GM12865 (cell line): ENCODE measurements at places on chromosomes 6 and 20.
A peak's percentile ranks its signal among the peaks of the same experiment; 100 is the strongest.

DNA sequence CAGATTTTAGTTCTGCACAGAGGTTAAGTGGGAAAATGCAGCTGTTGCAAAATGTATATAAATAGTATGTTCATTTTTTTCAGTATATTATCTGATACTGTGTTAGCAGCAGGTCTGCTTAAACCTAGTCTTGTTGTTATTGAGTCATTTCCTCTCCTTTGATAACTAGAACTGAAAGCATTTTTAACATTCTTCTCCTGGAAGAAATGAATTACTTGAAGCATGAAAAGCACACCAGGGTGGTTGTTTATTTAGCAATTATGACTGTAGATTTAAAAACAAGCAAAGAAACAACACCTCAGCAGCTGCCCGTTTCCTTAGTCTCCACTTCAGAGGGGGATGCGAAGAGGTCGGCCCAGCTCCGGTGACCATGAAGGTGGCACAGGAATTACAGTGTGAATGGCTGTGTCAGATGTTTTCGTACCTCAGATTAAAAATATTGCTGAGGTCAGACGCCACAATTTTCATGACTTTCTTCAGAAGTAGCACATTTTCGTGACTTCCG, 53.5 kb downstream of the GOPC start:
- peak; percentile 37 for DNase-seq

GRCh38 chr6:29442719-29443118, 3.6 kb downstream of the OR10C1 start:
- DNase-seq: no peak

DNA sequence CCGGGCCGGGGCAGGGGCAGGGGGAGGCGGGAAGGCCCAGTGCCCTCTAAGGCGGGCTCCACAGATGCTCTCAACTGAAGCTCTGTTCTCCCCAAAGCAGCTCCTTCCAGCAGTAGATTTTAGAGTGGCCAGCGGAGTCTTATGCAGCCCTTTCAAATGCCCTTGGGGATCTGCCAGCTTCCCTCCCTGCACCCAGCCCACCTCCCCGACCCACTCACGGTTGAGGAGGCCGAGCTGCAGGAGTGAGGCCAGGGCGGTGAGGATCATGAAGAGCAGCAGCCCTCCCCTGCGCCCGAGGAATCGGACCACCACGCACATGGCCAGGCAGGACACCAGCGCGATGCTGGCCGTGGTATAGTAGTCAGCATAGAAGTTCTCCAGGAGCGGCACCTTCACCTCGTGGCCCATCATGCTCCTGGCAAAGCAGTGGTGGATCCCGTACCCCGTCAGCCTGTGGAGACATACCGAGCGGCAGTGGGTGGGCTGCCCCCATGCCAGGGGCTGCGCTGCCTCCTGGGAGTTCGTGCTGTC, 28.0 kb downstream of the PSMG4 start:
- DNase-seq: no peak

GRCh38 chr6:139148557-139149235, 13.8 kb downstream of the HECA start:
- DNase-seq: no peak

DNA sequence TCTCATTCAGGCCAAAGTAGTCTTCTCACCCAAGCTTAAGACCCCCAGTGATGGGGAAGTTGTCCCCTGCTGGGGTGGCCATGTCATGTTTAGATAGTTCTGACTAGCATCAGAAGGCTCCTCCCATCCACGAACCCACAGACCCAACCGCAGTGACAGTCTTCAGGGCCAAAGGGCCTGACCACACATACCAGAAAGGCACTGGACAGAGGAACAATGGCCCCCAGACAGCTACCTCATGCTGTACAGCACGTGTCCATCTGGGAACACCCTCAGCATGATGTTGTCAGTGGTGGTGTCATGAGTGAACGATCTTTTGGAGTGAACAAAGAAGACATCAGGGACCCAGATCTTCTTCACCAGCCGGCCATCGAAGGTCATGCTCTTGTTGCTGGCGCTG, 46.3 kb downstream of the GABRR2 start:
- DNase-seq: peak; percentile 21

DNA sequence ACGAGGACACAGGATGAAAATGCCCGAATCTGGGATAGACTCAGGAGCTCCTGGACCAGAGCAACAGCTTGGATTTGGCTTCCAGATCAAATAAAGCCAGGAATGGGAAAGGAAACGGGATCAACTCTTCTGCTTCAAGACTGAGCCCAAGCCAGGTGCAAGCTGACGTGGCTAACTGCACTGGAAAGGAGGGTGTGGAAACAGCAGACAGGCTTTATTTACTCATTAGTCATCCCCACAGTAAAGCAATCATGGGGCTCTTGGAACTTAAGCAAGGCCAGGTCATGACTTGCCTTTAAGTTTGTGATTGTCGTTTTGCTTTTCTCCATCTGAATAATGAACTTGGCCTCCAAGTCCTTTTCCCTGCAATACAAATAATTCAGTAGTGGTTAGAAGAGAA, 45.2 kb downstream of the KIF16B start:
- no peak for DNase-seq

GRCh38 chr20:44839481-44839880, 29.1 kb upstream of the RIMS4 start:
- DNase-seq: no peak

DNA sequence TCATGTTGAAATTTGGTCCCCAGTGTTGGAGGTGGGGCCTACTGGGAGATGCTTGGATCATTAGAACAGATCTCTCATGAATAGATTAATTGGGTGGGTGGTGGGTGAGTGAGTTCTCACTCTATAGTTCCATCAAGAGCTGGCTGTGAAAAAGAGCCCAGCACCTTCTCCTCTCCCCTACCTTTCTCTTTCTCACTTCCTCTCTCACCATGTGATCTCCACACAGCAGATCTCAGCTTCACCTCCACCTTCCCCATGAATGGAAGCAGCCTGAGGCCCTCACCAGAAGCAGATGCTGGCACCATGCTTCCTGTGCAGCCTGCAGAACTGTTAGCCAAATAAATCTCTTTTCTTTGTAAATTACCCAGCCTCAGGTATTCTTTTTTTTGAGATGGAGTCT, 12.9 kb upstream of the GMNN start:
- DNase-seq: no peak

- DNase-seq: peak; percentile 12
Observed at GRCh38 chr20:52047811-52048764, 143.5 kb downstream of the ZFP64 start.

GRCh38 chr20:4944518-4945313, 56.6 kb downstream of the SLC23A2 start:
- no peak for DNase-seq

DNA sequence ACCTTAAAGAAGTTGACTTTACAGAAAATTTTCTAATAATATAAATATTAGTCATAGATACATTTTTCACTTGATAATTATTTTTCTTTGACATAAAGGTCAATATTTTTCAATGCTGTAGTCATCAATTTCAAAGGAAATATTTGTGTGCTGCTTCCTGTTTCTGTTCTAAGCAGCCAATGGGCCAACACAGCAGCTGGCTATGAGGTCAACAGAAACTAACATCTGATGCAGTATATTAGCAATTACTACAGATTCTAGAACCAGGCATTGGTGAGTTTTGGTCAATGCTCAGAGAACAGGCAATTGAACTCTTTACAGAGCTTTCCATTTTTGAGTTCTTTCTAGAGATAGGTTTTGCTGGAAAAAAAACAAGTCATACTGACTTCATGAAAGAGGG, 669.6 kb upstream of the NRSN1 start:
- DNase-seq: peak; percentile 14

- no peak for DNase-seq
Observed at GRCh38 chr6:140175486-140175885, 801.0 kb upstream of the CITED2 start.

DNA sequence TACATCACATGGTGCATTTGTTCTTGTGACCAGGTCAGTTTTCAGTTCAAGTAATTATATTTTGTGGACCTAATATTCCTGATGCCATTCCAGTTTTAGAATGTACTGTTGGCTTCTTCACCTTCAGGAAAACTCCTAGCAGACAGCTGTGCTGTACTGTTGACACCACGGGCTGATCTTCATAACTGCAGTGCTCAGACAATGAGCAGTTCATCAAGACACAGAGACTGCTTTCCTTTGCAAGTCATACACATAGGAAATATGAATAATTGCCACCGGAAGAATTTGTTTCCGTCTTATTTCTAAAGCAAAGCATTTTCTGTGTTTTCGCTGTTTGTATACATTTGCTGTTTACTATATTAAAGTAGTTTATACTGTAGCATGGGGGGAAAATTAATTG, 89.8 kb downstream of the C6orf118 start:
- DNase-seq: no peak

DNA sequence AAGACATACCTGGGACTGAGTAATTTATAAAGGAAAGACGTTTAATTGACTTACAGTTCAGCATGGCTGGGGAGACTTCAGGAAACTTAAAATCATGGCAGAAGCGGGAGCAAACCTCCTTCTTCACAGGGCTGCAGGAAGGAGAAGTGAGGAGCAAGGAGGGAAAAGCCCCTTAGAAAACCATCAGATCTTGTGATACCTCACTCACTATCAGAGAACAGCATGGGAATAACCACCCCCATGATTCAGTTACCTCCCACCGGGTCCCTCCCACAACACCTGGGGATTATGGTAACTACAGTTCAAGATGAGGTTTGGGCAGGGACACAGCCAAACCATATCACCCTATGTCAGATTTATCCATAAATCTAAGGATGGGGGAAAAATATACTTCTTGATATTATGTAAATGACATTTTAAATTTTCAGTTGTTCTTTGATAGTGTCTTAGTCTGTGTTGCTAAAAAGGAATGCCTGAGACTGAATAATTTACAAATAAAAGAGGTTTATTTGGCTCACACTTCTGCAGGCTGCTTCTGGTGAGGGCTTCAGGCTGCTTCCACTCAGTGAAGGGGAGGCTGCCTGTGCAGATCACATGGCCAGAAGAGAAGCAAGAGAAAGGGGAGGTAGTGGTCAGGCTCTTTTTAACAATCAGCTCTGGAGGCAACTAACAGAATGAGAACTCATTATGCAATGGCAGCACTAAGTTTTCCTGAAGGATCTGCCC, 1.2 kb upstream of the MCM9 start:
- DNase-seq: no peak

DNA sequence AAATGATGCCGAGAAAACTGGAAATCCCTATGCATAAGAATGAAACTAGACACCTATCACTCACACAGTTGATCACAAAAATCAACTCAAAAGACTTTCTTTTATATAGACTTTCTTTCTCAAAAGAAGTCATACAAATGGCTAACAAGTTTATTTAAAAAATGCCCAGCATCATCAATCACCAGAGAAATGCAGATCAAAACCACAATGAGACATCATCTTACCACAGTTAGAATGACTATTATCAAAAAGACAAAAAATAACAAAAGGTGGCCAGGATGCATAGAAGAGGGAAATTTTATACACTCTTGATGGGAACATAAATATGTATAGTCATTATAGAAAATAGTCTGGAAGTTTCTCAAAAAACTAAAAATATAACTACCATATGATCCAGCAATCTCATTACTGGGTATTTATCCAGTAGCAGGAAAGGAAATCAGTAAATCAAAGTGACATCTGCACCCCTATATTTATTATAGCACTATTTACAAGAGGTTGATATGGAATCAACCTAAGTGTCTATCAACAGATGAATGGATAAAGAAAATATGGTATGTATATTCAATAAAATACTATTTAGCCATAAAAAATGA, 3.4 kb upstream of the RNF217 start:
- no peak for DNase-seq

- no peak for DNase-seq
Observed at GRCh38 chr6:46299253-46299652, 128.5 kb upstream of the ENPP5 start.

- no peak for DNase-seq
Observed at GRCh38 chr6:73823832-73824231, 127.8 kb downstream of the CD109 start.

DNA sequence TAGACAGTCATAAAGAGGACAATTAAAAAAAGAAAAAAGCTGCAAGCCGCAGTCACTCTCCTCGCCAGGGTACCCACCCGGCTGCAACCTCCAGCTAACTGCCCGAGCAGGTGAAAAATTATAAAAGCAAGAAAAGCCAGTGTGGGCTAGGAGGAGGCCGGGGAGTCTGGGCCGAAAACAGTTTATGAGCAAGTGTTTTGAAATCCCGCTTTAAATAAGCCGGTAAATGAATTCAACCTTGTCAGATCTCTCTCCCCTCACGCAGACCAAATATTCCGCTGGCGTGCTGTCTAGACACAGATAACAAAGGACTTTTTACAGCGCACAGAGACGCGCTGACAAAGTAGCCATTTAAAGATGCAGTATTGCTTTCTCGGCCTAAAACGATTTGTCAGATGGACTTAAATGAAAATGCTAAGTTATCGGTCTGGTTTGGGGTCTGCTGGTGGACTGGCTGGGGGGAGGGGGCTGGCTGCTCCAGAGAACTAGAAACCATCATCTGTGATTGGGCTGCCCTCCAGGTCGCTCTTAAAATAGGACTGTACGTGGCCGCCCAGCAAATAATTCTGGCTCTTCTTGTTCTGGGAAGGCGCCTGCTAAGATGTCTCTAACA, 24.6 kb downstream of the PMEPA1 start:
- DNase-seq: no peak
